ENCODE measurements at places on chromosomes 1 and 21.

DNA sequence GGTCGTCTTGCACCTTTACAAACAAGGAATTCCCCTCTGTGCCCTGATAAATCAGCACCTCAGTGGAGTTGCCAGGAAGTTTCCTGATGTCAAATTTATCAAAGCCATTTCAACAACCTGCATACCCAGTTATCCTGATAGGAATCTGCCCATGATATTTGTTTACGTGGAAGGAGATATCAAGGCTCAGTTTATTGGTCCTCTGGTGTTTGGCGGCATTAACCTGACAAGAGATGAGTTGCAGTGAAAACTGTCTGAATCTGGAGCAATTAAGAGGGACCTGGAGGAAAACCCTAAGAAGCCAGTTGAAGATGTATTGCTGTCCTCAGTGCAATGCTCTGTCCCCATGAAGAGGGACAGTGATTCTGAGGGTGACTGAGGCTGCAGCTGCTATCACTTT lies 38.3 kb downstream of the ZFYVE9 start:
- no peak for DNase-seq

GRCh38 chr1:176479971-176480370 lies 17.0 kb downstream of the PAPPA2 start:
- DNase-seq, result no peak

DNA sequence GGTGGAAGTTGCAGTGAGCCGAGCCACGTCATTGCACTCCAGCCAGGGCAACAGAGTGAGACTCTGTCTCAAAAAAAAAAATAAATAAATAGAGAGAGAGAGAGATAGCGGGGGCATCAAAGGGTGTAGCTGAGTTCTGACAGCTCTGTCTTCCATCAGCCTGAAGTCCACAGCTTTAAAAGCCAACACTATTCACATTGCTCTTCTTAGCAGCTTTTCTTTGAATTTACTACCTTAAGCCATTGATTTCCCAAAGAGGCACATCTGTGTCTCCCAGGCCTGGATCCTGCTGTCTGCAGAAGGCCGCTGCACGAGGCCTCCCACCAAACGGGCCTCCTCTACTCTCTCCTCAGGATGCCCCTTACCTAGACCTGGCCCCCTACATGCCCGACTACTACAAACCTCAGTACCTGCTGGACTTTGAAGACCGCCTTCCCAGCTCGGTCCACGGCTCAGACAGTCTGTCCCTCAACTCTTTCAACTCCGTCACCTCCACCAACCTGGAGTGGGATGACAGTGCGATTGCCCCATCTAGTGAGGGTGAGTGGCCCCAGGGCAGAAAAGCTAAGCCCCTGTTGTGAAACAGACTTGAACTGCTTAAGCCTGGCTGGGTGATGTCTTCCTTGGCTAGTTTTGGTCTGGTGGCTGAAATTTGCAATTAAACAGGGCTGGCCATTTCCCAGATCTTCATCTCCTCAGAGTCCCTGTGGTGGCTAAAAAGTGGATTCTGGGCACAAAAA lies 16.5 kb upstream of the SLC25A34 start:
- no peak for DNase-seq

DNA sequence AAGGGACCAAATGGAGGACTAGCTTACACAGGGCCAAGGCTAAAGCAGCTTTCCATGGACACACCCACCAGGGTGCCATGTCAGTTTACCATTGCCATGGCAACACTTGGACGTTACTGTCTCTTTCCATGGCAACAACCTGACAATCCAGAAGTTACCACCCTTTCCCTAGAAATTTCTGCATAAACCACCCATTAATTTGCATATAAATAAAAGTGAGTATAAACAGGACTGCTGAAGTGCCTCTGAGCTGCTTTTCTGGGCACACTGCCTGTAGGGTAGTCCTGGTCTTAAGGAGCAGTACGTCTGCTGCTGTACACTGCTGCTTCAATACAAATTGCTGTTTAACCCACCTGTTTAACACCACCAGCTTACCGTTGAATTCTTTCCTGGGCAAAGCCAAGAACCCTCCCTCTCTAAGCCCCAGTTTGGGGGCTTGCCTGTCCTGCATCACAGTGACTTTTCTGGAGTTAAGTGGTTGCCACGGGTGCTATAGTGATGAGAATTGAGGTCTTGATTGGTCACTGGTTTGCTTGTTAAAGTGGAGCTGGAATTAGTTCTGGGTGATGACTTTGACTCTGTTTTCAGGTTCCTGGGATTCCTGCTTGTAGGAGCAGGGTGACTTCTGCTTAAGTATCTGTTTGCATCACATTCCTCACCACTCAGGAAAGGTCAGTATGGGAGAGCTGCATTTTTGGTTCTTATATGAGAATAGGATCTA lies 83.2 kb downstream of the CLDN17 start:
- no peak for DNase-seq

GRCh38 chr1:20964540-20965484 lies 177.7 kb upstream of the HP1BP3 start:
- no peak for DNase-seq

GRCh38 chr1:51850420-51851223 lies 27.9 kb downstream of the NRDC start:
- peak; percentile 70 for DNase-seq

GRCh38 chr1:55057956-55058298 lies 18.6 kb downstream of the PCSK9 start:
- DNase-seq, result no peak

DNA sequence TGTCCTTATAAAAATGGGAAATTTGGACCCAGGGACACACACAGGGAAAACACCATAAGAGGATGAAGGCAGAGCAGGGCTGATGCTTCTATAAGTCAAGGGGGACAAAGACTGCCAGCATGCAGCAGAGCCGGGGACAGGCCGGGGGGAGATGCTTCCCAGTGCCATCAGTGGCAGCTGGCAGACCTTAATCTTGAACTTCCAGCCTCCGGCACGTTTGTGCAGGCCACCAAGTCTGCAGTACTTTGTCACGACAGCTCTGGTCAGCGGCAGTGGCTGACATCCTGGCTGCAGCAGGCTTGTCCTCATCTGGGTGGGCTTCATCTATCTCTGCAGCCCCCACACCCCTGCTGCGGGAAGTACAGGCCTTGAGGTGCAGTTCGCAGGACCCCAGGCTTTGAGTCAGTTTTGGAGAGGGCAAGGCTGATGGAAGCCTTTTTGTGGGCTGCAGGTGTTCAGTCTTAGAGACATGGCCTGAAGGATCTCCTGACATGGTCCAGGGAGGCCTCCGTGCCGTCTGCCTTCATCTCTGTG lies 186.0 kb downstream of the DYRK1A start:
- no peak for DNase-seq

DNA sequence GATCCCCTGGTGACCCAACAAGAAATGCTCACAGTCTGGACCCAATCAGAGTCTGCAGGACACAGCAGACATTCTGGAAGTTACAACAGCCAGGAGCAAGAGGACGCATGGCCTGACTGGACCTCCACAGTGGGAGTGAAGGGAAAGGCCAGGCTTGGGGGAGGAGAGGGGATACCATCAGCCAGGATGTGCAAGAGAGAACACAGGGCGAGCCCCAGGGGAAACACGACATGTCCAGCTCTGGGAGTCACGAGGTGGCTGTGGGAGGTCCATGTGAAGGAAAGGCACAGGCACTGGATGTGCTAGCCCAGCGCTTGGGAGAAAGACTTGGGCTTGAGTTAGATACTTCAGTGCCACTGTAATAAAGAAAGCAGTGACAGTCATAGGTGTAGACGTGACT lies 87.3 kb downstream of the HSF2BP start:
- DNase-seq, result no peak

DNA sequence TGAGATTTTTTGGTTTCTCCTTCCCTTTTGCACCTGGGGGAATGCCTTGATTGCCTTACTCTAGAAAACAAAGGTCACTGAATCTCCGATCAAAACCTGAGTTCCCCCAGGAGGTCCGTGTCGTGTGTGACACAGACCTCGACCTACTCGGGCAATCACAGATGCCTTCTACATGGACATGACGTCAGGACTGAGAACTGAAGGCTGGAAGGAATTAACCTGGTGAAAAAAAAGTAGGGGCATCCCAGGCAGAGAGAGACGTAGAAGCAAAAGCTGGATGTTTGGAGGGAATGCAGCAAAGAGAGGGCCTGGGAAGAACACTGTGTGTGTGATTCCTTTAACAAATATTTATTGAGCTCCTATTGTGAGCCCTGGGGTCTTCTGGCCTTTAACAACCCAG lies 178.0 kb downstream of the PRDM2 start:
- DNase-seq, result no peak

- no peak for DNase-seq
Observed at GRCh38 chr1:190022709-190023108, 455.0 kb downstream of the BRINP3 start.

GRCh38 chr1:65420590-65421350 lies at the start of the genes LEPR and LEPROT:
Gene LEPR (plus strand): TSS chr1:65420668. CDS start chr1:65565566, 144,898 bp downstream.
Gene LEPROT (plus strand): TSS chr1:65420668. CDS start chr1:65420725, 57 bp downstream.
- no peak for DNase-seq

GRCh38 chr1:212147581-212148033 lies 112.1 kb downstream of the DTL start:
- no peak for DNase-seq

- DNase-seq, result peak; percentile 81
Observed at GRCh38 chr1:211327346-211327921, 801 bp downstream of the TRAF5 start.

DNA sequence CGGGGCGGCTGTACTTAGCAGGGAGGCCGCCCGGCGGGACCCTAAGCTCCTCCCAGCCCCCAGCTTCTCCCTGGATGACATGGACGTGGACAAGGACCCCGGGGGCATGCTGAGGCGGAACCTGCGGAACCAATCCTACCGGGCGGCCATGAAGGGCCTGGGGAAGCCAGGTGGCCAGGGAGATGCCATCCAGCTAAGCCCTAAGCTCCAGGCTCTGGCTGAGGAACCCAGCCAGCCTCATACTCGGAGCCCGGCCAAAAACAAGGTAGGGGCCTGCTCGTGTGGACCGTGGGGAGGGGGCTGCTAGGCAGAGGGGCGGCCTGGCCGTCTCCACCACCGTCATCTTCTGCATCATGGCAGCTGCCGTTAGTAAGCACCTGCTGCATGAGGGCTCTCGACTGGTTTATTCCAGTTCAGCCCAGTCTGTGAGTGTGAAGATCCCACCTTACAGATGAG lies 9.0 kb downstream of the ARHGEF16 start:
- DNase-seq, result no peak

DNA sequence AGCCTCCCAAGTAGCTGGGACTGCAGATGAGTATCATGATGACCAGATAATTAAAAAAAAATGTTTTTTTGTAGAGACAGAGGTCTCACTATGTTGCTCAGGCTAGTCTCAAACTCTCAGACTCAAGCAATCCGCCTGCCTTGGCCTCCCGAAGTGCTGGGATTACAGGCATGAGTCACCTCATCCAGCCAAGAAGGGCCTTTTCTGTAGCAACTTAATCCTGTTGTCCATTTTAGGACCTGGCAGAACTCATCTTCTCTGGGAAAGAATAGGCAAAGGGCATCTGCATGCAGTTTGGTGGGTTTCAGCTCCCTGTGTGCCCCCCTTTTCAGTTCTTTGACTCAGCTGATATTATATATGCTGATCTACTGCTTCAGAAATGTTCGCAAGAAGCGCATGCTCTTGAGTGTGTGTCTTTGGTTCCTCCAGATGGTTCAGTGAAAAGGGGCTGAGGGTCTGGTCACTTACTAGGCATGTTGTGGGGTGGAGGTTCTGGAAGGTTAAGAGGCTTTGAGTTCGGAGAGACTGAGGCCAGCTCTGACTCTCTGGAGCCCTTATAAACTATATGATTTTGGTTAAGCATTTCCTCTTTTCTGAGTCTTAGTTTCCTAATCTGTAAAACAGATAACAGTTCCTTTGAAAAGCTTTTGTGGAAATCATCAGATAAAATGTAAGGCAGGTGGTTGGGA lies 19.4 kb upstream of the SRSF4 start:
- no peak for DNase-seq

DNA sequence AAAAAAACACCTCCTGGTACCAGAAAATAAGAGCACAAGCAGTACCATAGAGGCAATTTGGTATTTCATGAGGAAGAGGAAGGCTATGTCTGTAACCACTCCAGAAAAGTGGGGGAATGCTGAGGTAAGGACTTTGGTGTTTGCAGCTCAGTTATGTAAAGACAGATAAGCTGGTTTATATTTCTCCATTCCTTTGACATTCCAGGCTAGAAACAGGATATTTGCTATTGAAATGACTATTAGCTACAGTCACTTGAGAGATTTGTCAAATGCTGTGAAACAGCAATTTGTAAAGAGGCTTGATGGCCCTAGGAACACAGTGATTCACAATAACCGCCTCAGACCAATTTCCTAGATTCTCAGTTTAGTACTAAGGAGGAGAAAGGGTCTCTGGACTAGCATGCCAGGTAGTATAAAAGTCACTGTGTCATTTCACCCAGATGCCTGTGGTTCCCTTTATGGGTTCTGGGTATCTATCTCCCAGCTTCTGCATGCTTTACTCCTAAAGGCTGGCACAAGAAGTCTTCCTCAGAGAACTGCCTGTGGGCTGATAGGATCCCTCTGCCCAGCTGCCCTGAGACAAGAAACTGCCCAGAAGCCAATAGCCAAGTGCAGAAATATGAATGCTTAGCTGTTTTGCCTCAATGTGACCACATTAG lies 80.5 kb downstream of the VCAM1 start:
- DNase-seq, result no peak
